NCI-H1930 (cell line): ENCODE measurements at places on chromosomes 5 and 9.

DNA sequence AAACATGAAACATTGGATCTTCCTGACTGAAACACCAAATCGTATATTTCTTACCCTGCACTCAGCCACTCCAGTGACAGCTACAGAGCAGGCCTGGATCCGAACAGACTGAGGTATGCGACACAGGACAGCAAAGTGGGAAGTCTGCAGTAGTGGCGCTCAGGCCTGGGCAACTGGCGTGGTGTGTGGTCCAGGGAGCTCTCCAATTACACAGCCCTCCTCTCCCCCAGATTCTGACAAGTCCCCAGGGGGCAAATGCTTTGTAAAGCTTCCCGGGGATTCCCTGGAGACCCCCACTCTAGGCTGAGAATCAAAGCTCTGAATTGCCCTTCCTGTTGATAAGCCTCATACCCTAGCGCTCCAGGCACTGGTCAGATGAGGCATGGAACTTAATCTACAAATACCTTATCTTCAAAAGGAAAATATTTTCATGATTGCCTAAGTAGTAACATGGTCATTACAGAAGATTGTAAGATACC is 104.8 kb upstream of the ERCC6L2 start:
- DNase-seq: no peak

DNA sequence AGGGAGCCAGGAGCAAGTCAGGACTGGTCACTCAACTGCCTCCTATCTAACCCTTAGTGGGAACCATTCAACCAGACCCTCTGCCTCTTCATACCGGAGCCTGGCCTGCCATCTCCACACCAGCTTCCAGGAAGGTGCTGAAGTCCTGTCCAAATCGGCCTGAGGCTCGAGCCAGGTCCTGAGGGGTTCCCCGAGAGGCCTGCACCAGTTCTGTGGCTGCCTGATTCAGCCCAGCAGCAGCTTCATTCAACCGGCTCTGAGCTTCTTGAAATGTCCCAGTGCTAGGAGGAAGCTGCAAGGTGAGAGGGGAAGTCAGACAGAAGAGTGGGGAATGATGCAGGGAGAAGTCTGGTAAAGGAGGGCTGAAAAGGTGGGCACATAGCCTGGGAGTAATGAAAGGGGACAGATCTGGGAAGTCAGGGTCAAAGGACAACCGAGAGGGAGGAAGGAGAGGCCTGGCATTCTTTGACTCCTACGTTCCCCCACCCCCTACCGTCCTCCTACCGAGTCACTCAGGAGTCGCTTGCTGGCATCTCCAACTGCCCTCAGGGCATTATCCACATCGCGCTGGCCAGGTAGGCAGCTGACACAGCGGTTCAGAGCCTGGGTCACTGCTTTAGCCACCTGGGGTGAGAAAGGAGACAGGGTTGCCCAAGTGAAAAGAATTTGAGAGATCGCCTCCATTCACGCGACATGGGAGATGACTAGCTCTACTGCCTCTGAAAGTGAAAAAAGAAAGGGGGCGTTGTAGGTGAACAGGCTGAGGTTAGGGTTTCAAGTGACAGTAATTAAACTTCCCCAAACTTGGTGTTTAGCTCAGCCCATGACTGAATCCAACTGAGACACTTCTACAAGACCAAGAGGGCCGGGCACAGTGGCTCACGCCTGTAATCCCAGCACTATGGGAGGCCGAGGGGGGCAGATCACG is 20.2 kb downstream of the TLN1 start:
- DNase-seq: no peak

DNA sequence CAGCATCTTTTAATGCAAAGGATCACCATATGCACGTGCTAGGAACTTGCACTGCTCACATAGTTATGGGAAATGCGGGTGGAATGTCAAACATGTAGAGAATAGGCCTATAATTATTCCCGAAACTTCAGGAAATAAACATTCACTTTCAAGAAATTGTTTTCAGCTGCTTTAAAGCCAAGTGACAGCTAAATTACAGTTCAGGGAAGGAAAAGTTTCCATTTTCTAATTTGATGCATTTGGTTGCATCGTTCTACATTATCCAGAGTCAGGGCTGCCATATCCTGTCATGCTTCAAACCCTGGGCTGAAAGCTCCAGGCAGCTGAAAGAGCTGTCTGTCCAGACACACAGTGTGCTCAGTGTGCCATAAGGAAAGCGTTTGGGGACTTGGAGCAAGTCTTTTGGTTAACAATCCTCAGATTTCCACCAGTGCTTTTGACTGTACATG is 518.1 kb downstream of the CSNK1G3 start:
- DNase-seq: no peak

DNA sequence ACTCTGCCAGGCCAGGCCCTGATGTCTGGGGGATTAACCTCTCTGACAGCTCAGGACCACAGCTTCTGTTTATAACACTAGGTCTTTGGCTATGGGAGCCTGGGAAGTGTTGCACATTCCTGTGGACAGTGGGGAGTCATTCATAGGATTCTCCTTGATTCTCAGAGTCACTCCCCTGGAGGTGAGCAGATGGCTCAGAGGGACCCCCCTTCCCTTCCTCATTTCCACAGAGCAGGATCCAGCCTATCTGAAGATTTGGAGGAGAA is 60.2 kb downstream of the NRG2 start:
- DNase-seq: no peak

DNA sequence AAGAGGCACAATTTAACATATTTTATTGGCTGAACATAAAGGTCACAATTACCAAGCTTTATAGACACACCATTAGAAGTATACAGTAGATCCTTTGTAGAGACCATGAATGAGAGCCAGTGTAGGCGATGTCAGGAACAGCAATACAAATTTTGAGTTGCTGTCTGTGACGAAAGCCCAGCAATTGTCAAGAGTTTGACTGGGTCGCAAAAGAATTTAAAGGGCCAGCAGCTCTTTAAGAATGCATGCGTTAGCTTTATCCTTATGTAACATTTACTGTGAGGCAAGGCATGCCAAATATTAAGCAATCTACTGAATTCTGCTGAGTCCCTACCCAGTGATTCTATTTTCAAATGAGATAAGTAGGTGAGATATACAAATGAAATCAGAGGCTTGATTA is 236.9 kb downstream of the ARRDC3 start:
- no peak for DNase-seq

DNA sequence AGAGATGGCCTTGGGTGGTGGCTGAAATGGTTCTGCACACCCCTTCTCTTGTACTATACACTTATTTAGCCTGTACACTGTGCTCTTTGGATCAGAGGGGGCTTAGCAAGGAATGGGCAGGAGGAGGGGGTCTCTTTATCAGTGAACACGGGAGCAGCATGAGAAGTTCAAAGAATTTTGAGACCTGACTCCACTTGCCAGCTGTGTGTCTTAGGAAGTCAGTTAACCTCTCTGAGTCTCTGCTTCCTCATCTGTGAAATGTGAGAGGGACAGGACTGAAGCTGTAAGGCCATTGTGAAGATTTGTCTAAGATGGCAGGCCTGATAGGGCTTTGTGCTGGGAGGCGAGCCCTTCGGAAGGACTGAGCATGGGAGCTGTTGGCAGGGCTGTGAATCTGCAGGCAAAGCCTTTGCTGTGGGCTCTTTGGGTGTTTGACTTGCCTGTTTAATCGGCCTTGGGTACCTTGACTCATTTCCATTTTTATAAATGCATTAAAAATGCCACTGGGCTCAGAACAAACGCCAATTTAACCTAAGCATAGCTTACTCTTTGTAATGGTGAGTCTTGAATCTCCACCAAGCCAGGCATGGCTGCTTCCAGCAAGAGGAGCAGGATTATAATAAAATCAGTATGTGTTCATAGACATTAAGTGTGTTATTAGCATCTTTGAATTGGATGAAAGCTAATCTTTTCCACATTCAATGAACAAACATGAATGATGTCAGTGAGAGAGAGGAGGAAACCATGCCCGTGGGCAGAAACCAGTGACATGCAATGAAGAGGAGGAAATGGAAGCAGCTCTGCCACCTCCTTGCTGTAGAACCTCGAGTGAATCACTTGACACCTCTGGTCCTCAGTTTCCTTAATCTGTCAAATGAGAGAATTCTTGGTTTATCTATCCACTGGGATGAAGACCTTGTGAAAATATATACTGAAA is 89.4 kb downstream of the MACROH2A1 start:
- no peak for DNase-seq

- DNase-seq: no peak
Measured at GRCh38 chr5:98065261-98065909, 708.1 kb upstream of the RGMB start.

- no peak for DNase-seq
Measured at GRCh38 chr5:2260211-2261003, 377.7 kb upstream of the IRX4 start.

DNA sequence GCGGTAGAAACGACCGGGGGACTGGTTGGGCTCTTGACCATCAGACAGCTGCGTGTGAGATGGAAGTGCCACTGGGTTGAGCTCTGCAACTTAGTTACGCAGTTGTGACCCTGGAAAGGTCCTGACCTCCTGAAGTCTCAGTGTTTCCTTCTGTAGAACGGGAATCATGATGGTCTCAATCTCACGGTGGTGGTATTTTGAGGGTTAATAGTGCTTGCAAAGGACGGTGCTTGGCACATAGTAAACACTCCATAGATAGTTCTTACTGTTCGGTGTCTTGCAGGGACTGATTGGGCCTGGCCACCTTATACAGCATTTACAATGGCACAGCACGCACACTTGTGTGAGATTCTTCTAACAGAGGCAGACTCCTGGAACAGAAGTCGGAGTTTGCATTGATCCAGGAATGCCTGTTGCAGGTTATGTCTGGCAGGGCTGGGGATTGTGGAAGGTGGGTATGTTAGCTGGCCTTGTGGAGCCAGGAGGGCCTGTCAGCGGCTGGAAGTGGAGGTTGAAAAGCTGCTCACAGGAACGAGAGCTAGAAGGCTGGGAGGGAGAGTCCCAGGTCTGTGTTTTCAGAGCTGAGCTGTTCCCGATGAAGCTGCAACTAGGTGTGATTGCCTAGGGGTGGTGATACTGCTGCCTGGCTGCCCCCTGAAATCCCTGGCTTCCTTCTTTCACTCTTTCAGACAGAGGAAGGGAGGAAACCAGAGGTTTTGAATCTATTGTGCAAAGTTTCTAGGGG is 962 bp upstream of the TXN start:
- no peak for DNase-seq

DNA sequence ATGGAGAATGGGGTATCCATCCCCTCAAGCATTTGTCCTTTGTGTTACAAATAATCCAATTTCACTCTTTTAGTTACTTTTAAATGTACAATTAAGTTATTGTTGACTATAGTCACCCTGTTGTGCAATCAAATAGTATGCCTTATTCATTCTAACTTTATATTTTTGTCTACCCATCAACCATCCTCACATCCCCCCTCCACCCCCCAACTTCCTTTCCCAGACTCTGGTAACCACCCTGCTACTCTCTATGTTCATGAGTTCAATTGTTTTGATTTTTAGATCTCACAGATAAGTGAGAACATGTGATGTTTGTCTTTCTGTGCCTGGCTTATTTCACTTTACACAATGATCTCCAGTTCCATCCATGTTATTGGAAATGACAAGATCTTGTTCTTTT is 15.4 kb upstream of the RANBP17 start:
- DNase-seq: no peak

DNA sequence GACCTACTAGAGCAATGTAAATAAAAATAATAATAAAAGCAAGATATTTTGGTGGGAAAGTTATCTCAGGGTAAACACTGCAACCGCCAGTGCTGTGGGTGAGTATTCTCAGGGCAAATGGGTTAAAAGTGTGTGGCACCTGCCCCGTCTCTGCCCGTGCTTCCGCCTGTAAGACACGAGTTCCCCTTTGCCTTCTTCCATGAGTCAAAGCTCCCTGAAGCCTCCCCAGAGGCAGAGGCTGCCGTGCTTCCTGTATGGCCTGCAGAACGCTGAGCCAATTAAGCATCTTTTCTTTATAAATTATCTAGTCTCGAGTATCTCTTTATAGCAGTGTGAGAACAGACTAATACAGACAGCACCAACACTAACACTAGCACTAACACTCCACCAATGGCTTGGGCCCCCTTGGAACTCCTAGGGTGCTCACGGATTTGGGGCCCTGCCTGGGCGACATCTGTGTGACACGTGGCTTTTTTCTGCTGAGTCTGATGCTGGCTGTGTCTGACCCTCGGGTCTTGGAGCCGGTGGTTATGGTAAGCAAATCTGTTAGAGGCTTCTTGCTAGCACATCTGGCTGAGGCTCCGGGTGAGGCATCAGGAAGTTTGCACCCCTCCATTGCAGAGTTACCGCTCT is 10.6 kb downstream of the PLEKHG4B start:
- DNase-seq: no peak

DNA sequence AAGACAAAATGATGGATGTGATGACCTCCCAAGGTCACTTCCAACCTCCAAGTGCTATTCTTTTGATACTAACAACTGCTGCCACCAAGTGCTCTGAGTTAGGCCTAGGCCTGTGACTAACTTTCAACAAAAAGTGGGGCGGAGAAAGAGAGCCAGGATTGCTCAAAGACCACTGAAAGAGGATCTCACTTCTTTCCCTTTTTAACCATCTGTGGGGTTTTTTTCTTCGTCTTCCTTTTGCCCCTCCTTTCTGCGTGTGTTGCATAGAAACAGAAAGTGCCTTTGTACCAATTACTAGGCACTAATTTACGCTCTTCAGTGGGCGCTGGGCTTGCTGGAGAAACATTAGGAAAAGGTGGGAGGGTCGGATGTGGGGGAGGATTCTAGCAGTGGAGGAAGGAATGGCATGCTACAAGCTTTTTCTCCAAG is 8.0 kb downstream of the KLF9 start:
- no peak for DNase-seq

DNA sequence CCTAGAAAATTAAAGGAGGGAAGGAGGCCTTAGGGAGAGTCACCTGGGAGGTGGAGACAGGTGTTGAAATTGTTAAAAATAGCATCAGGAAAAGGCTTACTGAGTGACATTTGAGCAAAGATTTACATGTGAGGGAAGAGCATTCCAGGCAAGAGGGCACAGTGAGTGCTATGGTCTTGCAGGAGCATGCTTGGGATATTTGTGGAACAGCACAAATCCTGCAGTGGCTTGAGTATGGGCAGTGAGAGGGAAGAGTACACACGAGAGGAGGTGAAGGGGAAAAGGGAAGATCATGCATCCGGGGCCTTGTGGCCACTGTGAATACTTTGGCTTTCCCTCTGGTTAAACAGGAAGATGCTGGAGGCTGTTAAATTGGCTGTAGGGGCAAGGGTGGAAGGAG is 36.6 kb downstream of the ACER2 start:
- DNase-seq: no peak
